ENCODE measurements at places on chromosomes 4 and X. TPM values are rescaled to one million over a fixed set of nuclear protein-coding genes. Genes with fewer than 3 reads are reported as not detected.
A peak's percentile ranks its signal among the peaks of the same experiment; 100 is the strongest.

TMEM255A gene
- total RNA-seq: 0.51 TPM

DCX gene
- 171 TPM for total RNA-seq

ADGRL3 gene
- total RNA-seq: 5.6 TPM

NWD2 gene
- total RNA-seq: 0.05 TPM

GABRE gene
- 2.6 TPM for total RNA-seq

GC gene
- 168 TPM for total RNA-seq

POLN gene
- 5.9 TPM for total RNA-seq

TCEAL4 gene
- total RNA-seq: 67.4 TPM

HAND2 gene
- total RNA-seq: 3.9 TPM

CXCL9 gene
- total RNA-seq: not detected

DNA sequence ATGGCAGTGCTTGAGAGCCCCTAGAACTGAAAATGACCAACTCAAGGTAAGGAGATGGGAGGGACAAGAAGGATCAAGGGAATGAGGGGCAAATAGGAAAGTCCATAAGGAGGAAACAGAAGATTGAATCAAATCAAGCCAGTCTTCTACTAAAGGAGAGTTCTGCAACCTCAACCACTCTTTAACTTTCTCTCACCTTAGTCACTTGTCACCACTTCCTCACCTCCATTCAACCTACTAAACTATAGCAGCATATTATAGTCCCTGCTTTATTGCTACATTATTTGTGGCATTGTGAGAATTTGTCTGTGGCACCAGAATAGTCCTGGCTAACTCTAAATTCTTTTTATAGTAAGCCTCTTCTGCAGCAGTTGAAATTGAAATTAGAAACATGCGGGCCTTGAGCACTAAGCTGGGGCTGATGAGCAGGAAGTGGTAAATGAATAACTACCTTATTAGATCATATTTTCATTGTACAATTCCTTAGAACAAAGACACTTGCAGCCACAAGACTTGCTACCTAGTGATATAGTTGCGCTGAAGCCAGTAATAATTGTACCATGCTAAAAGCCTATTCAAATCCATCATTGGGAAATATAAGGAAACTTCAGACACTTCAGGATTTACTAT is 336.9 kb downstream of the ZNF674 start:
- H3K27me3 ChIP-seq: no peaks in the 10 kb centered on the region
- no peak overlapping the region for H3K4me3 ChIP-seq
- DNase-seq: no peak
- H3K4me1 ChIP-seq: peaks cover 11% of the 10 kb centered on the region

- H3K4me1 ChIP-seq: peaks cover 2% of the 10 kb centered on the region
- H3K27me3 ChIP-seq: no peaks in the 10 kb centered on the region
- H3K27ac ChIP-seq: peak overlapping the region; percentile 43
- H3K36me3 ChIP-seq: no peaks in the 10 kb centered on the region
Measured at GRCh38 chrX:154372612-154373022, 1.8 kb downstream of the FLNA start.

DNA sequence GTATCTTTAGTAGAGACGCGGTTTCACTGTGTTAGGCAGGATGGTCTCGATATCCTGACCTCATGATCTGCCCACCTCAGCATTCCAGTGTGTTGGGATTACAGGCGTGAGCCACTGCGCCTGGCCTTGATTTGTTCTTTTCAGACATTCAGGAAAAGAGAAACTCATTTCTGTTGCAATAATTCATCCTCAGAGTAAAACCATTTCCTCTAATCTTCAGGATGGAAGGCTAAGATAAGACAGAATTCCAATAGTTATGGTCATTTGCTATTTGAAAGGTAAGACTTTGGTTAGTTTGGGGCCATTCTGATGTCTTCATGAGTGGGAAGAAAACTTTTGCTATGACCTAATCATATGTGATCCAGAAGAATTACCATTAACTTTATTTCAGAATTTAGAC is 83.0 kb downstream of the LRP2BP start:
- DNase-seq: no peak
- no peak overlapping the region for H3K27ac ChIP-seq
- no peaks in the 10 kb centered on the region for H3K4me1 ChIP-seq
- H3K4me3 ChIP-seq: no peak overlapping the region
- H3K27me3 ChIP-seq: no peaks in the 10 kb centered on the region

GRCh38 chr4:57591073-57591472 is 480.9 kb upstream of the IGFBP7 start:
- no peak overlapping the region for H3K4me3 ChIP-seq
- H3K4me1 ChIP-seq: no peaks in the 10 kb centered on the region
- H3K36me3 ChIP-seq: no peaks in the 10 kb centered on the region
- H3K27me3 ChIP-seq: no peaks in the 10 kb centered on the region

GRCh38 chr4:113499696-113500095 is 261.8 kb downstream of the CAMK2D start:
- DNase-seq: no peak
- H3K4me1 ChIP-seq: peaks cover 5% of the 10 kb centered on the region
- peaks cover 45% of the 10 kb centered on the region for H3K36me3 ChIP-seq
- H3K4me3 ChIP-seq: no peak overlapping the region
- H3K27me3 ChIP-seq: no peaks in the 10 kb centered on the region

DNA sequence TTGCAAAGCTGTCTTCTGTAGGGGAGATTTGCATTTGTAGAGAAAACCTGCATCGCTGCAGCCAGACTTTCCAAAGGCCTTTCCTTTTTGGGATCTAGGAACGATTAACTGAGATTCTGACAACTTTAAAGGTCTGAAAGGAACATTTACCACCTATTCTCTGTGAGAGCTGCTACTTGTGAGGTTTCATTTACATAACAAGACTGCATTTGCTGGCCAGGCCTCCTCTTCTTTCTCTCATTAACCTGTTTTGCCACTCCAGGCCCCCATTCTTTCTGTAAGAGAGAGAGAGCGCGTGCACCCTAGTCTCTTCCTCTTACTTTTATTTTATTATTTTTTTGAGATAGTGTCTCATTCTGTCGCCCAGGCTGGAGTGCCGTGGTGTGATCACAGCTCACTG is 31.6 kb downstream of the TMEM31 start:
- no peaks in the 10 kb centered on the region for H3K4me1 ChIP-seq
- no peaks in the 10 kb centered on the region for H3K36me3 ChIP-seq
- no peak overlapping the region for H3K27ac ChIP-seq
- H3K4me3 ChIP-seq: no peak overlapping the region
- no peaks in the 10 kb centered on the region for H3K27me3 ChIP-seq

GRCh38 chrX:31038575-31039326 is 33.1 kb downstream of the FTHL17 start:
- no peak overlapping the region for H3K27ac ChIP-seq
- no peak for DNase-seq
- no peak overlapping the region for H3K4me3 ChIP-seq
- no peaks in the 10 kb centered on the region for H3K4me1 ChIP-seq
- H3K36me3 ChIP-seq: no peaks in the 10 kb centered on the region

DNA sequence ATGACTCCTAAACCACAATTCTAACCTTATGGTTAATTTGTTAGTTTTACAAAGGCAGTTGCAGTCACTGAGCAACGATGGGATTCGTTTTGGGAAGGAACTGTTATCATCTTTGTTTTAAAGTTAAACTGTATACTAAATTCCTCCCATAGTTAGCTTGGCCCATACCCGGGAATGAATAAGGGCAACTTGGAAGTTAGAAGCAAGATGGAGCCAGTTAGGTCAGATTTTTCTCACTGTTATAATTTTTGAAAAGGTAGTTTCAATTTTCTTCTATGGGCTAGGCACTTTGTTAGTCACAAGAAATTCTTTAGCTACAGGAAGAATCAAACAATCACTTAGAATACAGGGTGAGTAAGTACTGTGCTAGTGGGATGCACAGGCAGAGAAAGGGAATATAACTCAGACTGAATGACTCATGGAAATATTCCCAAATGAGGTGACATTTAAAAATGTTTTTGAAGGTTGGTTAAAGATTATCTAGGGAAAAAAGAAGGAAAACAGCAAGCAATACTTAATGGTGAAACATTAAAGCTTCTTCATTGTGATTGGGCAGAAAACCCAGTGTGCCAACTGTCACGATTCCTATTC is 153.6 kb downstream of the MAGEB17 start:
- peaks cover 29% of the 10 kb centered on the region for H3K36me3 ChIP-seq
- no peak for DNase-seq
- H3K27me3 ChIP-seq: no peaks in the 10 kb centered on the region
- peaks cover 9% of the 10 kb centered on the region for H3K4me1 ChIP-seq
- no peak overlapping the region for H3K4me3 ChIP-seq
- no peak overlapping the region for H3K27ac ChIP-seq

GRCh38 chr4:40573593-40574311 is 55.9 kb downstream of the RBM47 start:
- DNase-seq: no peak
- H3K27ac ChIP-seq: peak overlapping the region; percentile 49
- H3K4me1 ChIP-seq: peaks cover 35% of the 10 kb centered on the region
- no peaks in the 10 kb centered on the region for H3K27me3 ChIP-seq
- no peak overlapping the region for H3K4me3 ChIP-seq

DNA sequence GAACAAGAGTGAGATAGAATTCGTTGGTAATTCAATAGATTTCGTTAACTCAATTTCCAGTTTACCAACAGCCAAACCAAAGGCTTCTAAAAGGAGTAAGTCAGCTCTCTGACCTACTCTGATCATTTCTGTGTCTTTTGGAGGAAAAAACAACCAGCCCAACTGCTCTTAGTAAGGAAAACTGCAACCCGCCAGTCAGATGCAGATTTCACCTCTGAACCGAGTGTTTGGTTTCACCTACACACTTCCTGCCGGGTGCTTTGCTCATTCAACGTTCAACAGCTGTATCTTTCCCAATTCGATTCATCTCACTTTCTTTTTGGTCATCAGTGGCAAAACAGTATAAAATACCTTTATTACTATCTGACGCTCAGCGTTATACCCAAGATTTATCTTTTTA is 24.5 kb downstream of the TMSB4X start:
- H3K36me3 ChIP-seq: no peaks in the 10 kb centered on the region
- H3K4me3 ChIP-seq: no peak overlapping the region
- no peak overlapping the region for H3K27ac ChIP-seq
- no peak for DNase-seq

DNA sequence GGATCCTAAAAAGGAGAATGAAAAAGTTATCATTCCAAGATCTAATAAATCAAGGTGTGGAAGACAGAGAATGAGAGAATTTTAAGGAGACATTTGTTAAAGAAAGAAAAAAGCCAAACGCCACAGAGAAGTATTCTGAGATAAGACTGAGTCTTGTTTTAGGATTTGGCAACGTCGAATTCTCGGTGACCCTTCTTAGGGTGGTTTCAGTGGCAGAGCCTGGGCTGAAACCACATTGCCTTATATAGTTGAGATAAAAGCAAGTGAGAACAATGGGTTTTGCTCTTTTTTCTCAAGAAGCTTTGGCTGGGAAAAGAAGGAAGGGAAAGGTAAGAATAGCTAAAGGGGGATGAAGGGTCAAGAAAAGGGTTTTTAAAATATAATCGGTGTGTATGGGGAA is 209.4 kb downstream of the VEGFC start:
- peaks cover 23% of the 10 kb centered on the region for H3K4me1 ChIP-seq
- no peak for DNase-seq
- H3K4me3 ChIP-seq: no peak overlapping the region
- H3K27me3 ChIP-seq: peaks cover 4% of the 10 kb centered on the region

GRCh38 chr4:10664408-10664807 is 20.2 kb downstream of the CLNK start:
- no peak overlapping the region for H3K27ac ChIP-seq
- H3K4me3 ChIP-seq: no peak overlapping the region
- peaks cover 13% of the 10 kb centered on the region for H3K27me3 ChIP-seq
- no peaks in the 10 kb centered on the region for H3K36me3 ChIP-seq

DNA sequence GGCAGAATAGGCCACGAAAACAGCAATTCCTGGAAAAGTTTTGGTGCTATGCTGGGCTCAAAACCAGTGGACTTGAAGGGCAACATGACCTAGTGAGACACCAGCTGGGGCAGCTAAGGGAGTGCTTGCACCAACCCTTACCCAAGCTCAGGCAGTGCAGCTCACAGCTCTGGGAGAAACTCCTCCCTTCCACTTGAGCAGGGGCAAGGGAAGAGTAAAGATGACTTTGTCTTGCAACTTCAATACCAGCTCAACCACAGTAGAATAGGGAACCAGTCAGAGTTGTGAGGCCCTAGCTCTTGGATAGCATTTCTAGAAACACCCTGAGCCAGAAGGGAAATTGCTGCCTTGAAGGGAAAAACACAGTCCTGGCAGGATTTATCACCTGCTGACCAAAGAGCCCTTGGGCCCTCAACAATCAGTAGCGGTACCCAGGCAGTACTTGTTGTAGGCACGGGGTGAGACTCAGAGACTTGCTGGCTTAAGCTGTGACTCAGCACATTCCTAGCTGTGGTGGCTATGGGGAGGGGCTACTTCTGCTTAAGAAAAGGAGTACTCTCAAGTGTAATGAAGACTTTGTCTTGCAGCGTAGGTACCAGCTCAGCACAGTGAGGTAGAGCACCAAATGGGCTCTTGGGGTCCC is 19.7 kb upstream of the ABCG2 start:
- H3K4me1 ChIP-seq: peaks cover 8% of the 10 kb centered on the region
- no peak for DNase-seq
- no peak overlapping the region for H3K4me3 ChIP-seq
- H3K27ac ChIP-seq: peak overlapping the region; percentile 38

DNA sequence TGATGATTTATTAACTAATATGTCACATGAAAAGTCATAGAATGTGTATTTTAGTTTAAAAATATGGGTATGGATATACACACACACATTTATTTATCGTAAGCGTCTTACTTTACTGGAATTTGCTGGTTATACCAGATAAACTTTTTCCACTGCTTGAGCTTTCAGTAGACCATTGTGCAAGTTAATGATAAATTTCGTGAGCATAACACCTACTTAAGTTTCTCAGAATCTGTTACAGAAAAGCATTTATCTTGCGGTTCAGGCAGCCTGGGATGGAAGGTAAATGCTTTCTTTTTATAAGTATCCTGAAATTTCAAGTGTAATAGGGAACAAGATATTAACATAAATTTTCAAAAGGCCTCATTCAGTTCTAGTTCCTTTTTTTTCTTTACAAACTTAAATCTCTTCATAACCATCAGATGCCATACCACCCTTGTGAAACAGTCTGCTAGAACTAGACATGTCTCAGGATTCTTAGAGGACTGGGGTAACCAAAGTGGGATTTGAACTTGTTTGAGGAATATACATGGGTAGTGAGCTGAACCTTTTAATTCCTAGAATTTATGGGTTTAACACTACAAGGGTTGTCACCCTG is 27.7 kb downstream of the ATP7A start:
- no peak overlapping the region for H3K4me3 ChIP-seq
- H3K4me1 ChIP-seq: no peaks in the 10 kb centered on the region
- H3K27me3 ChIP-seq: no peaks in the 10 kb centered on the region
- H3K36me3 ChIP-seq: no peaks in the 10 kb centered on the region

DNA sequence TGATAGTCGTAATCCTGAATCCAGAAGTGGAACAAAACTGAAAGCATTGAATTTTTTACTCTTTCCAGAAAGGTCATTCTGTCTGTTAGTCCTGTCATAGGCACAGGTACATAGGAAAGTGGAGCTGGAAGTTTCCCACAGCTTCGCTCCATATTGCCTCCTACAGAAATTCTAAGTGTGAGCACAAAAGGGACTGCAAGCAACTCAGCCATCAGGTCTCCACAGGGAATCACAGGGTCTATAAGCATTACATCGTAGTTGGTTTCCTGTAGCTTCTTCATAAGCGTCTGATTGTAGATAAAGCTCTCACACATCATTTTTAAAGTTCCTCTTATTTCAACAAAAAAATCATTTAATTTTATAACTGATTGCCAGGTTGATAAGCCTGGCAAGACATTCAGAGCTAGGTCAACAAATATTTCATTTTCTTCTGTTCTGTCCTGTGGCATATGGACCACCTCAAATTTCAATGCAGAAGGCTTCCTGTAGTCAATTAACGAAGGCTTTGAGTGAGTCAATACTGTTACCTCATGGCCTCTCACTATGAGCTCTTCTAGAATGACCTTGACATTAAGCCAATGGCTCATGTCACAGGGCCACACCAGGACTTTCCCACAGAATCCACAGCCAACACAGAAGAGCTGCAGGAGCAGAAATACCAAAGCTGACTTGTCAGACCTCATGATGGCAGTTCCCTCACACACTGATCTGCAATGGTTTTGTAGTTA is at the start of gene UGT2A3:
TSS of gene UGT2A3 (minus strand) at position 727 of the 728 bp plus-strand sequence. CDS start at position 683, 44 bp downstream.
- no peak for DNase-seq
- no peaks in the 10 kb centered on the region for H3K27me3 ChIP-seq
- H3K4me1 ChIP-seq: peaks cover 24% of the 10 kb centered on the region
- peaks cover 19% of the 10 kb centered on the region for H3K36me3 ChIP-seq
